8988T (cell line): ENCODE measurements at places on chromosomes 12 and 14.

GRCh38 chr14:78448164-78449094 lies 278.3 kb downstream of the NRXN3 start:
- no peak for DNase-seq

DNA sequence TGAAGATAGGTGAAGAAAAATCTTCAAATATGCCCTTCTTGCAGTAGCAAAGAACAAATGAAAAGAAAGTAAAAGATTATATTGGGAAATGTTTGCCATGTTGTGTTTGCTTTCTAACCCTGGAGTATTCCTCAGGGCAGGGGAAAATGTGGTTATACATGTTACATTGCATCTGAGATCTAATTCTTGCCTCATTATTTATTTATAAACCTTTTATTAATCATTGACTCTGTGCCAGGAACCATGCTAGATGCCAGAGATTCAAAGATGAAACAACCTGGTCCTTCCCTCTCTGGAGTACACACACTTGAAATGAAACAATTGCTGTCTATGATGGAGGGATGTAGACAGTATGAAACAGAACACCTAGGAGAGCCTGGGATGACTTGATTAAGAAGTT lies 128.1 kb upstream of the HMGA2 start:
- DNase-seq, result no peak

- DNase-seq, result no peak
Observed at GRCh38 chr12:3310271-3311026, 180.6 kb upstream of the PRMT8 start.

DNA sequence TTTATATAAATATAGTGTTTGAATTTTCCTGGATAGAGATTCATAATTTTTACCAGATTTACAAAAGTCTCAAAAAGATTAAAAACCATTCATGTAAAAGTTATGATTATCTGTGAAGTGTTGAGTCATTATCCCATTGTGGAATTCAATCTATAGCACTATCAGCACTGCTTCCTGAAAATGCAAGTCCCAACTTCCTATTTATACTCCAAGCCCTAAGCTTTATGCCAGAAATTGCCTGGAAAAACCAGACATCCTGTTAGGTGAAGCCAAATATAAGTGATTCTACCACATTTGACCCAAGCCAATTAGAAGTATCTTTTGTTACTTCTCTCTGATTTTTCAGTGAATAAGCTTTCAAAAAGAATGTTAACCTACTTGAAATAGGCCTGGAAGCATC lies 129.1 kb downstream of the GPR135 start:
- DNase-seq, result no peak

GRCh38 chr12:117599849-117600248 lies 238.4 kb upstream of the NOS1 start:
- no peak for DNase-seq

DNA sequence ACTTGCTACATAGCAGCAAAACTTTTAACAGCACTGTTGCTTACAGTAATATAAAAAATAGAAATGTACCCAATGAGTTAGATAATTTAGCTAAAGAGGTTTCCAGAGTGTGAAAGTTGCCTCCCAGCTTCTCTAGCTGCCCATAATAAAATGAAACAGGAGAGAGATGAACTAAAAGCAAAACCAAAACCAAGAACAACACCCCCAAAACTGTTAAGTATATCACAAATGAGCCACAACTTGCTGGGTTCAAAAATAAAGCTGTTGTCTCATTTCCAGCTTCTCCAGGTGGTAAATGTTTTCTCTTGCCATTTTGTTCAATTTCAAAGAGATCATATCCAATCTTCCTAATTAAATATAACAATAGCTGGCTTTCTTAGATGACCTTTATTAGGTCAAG lies 614.0 kb downstream of the ETNK1 start:
- no peak for DNase-seq

- DNase-seq, result no peak
Observed at GRCh38 chr12:120822832-120823503, 81.2 kb downstream of the SPPL3 start.

GRCh38 chr12:54051874-54052437 lies 1.7 kb upstream of the HOXC4 start:
- no peak for DNase-seq

- no peak for DNase-seq
Observed at GRCh38 chr14:79166171-79166570, 996.0 kb downstream of the NRXN3 start.

DNA sequence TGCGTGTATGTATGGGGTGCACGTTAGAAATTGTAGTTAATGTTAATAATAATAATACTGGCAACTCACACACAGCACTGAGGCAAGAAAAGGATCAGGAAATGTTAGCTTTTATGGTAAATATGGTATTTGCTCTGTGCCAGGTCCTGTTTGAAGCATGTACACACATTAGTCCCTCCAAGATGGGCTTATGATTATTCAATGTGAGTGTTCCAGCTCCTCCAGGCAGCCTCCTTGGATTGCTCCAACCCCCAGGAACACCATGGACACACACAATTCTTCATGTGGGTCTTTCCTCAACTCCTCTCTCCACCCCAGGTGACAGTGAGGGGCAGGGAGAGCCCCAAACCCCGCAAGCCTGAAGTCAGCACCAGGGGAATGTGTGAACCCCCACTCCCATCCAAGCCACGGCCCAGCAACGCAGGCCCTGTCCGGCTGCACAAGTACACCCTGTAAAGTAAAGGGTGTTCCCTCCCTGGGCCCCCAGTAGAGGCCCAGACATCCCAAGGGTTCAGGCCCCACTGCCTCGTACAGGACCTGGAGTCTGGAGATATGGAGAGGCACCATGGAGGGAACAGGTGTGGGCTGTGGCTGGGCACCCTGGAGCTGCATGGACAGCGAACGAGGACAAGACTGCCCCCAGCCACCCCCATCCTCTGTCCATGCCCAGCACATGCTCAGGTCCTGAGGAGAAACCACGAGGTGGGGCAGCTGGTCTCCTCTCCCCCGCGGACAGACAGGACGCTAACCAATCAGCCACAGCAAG lies 41.3 kb downstream of the NCOR2 start:
- no peak for DNase-seq
